NCI-H1930 (cell line): ENCODE measurements at places on chromosomes 16 and 17.

GRCh38 chr17:76153640-76154039 lies 12.6 kb upstream of the FOXJ1 start:
- no peak for DNase-seq

DNA sequence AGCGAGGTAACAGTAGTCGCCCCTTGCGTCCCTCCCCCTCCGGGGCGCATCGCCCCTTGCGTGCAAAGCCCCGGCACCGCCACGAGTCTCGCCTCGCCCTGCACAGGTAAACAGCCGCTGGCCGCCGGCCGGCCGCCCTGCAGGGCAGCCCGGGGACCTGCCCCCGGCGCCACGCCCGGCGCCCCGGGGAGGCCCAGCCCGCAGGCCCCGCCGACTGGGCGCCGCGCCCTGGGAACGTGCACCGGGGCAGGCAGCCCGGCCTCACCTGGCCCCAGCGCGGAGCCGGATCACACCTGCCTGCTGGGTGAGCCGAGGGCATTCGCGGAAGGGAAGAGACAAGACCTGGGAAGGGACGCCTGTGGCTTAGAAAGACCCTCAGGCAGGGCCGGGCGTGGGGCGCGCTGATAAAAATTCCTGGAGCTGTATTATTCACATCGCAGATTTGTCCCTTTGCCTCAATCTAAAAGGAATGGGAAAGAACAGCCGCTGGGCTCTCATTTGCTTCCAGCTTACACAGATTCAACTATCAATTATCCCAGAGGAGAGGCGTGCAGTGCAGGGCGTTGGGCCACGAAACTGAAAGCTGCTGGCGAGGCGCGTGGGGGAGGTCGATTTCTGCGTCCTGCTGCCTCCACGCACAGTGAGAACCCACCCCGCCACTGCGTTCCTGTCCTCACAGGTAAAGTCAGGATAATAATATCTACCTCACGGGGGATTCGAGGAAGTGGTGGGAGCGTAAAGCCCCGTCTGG lies 451.9 kb downstream of the SLC39A11 start:
- DNase-seq: no peak

- no peak for DNase-seq
These were observed 111.9 kb downstream of the MRTFB start for GRCh38 chr16:14182999-14183398.

GRCh38 chr16:12917653-12918052 lies 16.3 kb downstream of the SHISA9 start:
- no peak for DNase-seq

DNA sequence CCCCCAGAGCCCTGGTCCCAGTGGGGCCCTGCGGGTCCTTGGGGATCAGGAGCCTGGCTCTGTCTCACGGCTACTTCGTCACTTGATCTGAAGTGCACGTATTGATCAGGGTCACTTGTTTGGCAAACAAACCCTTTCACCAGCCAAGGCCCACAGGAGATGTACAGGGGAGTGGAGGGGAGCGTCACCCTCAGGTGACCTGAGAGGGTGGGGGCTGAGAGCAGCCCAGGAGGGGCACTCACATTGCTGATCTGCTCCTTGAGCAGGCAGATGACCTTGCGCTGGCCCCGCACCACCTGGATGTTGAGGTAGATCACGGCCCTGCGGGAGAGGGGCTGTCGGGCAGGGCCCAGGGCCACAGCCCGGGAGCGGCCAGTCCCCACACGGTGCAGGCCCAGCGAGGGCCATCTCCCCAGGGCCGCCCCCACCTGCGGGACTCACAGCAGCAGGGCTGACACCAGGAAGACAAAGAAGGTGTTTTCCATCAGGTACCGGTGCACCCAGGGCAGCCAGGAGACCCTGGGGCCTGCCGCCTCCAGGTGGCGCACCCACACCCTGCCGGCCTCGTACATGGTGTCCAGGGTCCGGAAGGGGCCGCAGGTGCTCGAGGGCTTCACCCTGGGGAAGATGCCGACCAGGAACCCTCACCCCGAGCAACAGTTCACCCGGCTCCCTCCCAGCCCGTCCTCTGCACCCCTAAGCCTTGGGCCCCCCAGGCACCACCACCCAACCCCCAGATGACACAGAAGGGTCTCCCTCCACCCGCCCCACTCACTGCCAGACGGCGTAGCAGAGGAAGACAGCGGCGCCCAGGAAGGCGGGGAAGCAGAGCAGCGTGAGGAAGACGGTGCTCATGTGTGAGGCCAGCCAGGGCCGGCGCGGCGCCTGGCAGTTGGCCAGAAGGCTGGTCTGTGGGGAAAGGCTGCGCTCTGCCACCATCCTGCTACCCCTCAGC lies 11.3 kb downstream of the TMC6 start:
- peak; percentile 41 for DNase-seq

DNA sequence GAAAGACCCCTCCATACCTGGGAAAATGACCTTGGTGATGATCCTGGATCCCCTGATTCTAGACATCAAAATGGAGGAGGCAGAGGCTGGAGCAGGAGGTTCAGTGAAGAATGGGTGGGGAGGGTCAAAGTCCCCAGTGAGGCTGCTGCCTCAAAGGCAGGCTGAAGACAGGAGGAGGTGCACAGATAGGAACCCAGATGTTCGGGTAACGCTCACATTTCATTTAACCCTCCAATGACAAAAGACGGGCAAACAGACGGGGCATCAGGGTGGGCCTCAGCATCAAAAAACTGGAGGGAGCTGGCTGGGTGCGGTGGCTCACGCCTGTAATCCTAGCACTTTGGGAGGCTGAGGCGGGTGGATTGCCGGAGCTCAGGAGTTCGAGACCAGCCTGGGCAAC lies at the start of gene ANKRD40CL:
TSS of gene ANKRD40CL (minus strand) at position 73 of the 400 bp plus-strand sequence. CDS start 605 bp downstream, outside the sequence.
- DNase-seq: no peak

GRCh38 chr17:79658811-79659207 lies 48.0 kb upstream of the RBFOX3 start:
- DNase-seq: peak; percentile 28

- no peak for DNase-seq
These were observed 320.1 kb downstream of the CBLN1 start for GRCh38 chr16:48961546-48961945.

GRCh38 chr17:28940142-28940541 lies 11.2 kb downstream of the PHF12 start:
- no peak for DNase-seq

GRCh38 chr16:65984296-65984695 lies 382.2 kb upstream of the CDH5 start:
- no peak for DNase-seq

GRCh38 chr16:19105891-19106624 lies 7.7 kb upstream of the ITPRIPL2 start:
- DNase-seq: no peak

DNA sequence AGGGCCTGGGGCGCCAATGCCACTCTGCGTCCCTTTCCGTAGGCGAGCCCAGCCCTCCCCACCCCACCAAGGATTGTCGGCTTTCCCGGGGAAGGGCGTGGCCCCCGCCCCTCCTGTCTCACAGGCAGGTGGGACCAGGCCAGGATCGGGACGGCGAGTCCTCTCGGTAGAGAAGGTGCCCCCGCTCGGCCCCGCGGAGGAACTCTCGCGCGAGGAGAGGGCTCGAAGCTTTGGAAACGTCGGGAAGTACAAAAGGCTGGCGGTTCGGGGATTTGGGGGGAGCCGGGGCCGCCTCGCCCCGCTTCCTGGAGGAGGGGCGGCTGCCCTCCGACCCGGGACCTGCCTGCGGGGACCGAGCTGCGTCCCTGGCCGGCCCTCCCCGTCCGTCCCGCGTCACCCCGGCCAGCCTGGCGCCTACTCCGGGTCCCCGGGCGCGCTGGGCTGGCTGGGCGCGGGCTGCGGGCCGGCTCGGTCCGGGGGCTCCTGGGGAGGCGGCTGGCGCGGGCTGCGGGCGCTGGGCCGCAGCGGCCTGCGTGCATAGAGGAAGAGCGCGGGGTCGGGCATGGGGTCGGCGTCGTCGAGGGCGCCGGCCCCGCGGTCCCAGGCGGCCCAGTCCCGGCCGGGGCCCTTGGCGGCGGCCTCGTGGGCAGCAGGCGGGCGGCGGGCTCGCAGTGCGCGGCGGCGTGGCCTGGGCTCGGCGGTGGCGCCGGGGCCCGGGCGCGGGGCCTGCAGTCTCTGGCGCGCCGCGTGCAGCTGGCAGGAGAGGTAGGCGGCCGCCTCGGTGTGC lies 12.6 kb upstream of the CLUH start:
- no peak for DNase-seq

DNA sequence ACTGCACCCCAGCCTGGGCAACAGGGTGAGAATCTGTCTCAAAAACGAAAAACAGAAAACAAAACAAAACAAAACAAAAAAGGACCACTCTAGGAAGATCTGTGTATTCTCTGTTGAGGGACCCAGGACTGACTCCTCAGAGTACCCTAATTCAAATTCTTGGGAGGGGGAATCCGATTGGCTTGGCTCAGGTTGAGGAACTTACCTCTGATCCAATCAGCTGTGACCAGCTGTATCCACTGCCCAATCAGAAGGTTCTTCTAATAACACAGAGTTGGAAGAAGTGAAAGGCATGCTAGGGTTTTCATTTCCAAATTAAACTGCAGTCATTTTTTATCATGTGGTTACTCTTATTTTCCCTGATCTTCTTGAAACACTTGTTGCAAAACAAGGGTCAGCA lies 105.9 kb upstream of the CACNG3 start:
- no peak for DNase-seq

- DNase-seq: no peak
These were observed 139.4 kb upstream of the RPH3AL start for GRCh38 chr17:492022-492413.

DNA sequence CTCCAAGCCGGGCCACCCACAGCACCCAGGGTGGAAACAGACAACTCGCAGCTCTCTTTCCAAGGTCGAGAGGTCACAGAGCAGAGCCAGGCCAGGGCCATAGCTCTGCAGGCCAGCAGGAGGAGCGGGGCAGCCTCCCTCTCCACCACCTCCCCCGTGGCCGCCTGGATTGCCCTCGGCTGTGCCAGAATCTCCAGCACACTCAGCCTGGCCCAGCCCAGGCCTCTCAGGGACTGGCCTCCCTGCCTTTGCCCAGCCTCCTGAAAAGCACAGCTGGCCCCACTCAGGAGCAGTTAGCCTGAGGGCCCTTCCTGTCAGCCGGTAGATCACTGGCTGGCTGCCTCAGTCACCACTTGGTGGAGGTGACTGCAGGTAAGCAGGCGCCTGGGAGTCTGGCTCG lies 85.8 kb upstream of the SEC14L1 start:
- no peak for DNase-seq

GRCh38 chr16:89115216-89115861 lies 21.7 kb downstream of the ACSF3 start:
- DNase-seq: no peak

DNA sequence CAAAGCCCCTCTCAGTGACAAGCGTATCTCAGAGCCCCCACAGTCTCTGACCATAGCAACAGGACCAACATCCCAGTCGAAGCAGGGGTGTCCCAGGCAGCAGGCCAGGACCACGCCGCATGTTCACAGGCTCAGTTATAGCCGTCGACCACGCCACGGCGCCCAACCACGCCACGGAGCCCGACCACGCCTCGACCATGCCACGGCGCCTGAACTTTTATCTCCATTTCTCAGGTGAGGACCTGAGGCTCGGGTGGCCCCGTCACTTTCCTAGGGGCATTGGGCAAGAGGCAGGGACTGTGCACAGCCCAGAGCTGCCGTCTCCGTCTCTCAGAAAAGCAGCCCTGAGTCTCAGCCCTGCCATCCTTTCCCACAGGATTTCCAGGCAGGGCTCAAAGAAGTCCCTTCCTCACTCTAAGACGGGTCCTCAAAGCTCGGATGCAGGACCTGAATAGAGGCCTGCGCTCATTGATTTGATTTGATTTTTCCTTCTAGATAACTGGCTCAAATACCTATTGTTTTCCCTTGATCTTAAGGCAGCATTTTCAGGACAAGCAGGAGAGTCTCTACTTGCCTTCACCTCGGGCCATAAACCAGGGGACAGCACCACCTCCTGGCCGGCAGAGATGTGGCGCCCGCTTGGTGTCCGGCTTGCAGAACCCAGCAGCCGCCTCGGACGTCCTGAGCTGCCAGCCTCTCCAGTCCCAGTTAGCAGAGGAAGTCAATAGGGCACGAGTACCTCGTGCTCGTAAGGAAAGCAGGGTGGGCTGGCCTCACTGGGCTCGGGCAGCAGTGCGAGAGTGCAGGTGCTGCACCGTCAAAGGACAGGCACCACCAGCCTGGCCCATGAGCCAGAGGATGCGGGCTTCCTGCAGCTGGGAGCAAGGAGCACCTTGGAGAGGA lies 38.8 kb downstream of the C16orf95 start:
- DNase-seq: no peak
